ENCODE measurements at places on chromosomes 7 and 10.

DNA sequence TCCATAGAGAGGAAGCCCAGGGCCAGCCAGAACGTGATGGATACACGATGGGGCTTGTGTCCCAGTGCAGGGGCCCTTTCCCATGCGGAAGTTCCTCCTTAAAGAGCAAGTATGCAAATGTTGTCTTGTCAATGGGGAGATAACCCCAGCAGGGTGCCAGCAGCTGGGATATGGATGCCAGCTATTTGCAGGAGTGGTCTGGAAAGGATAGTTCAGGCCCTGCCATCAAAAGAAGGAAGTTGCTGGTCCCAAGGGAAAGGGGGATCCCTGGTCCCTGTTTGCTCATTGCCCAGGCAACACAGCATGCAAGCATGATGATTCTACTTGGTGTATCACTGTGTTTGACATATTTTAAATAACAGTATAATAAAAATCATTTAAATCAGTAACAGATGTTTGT is 73.1 kb upstream of the HECW1 start:
- no peak for DNase-seq

GRCh38 chr7:36096460-36097095 is 56.5 kb upstream of the EEPD1 start:
- no peak for DNase-seq

DNA sequence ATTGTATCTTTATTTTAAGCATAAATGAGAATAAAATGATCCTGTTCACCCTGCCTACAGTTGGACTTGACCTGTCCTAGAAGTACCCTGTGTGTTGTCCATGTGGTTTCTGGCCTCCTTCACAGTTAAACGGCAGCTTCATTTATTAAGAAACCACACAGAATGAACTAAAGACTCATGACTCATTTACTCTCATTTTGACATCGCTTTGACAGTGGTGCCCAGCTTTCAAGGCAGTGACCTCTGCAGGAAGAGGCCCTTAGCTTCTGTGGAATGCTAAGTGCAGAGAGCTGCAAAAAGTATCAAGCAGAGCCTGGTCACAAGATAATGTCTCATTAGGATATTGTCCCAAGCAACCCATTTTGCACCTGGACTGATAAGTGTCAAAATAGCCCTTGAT is 93.4 kb downstream of the AVL9 start:
- peak; percentile 62 for DNase-seq

GRCh38 chr7:105325216-105325904 is 63.4 kb downstream of the SRPK2 start:
- DNase-seq = no peak

GRCh38 chr10:60853107-60853506 is 74.8 kb downstream of the CDK1 start:
- no peak for DNase-seq

GRCh38 chr10:114276066-114276465 is 37.0 kb downstream of the VWA2 start:
- DNase-seq = no peak

DNA sequence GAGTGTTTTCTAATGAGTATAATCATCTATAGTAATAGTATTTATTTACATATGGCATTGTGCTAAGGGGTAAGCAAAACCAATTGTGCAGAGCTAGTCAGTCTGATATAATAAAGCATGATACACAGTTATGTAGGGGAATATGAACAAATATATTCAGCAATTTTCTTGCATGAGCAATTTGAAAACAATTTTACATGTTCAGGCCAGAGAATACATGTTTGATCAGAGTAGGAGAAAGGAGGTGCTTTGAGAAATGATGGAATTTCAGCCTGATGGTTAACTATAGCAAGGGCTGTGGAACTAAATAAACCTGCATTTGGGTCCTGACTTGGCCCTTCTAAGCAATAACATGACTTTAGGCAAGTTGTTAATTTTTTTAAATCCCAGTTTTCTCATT is 214.5 kb downstream of the TWIST1 start:
- no peak for DNase-seq

DNA sequence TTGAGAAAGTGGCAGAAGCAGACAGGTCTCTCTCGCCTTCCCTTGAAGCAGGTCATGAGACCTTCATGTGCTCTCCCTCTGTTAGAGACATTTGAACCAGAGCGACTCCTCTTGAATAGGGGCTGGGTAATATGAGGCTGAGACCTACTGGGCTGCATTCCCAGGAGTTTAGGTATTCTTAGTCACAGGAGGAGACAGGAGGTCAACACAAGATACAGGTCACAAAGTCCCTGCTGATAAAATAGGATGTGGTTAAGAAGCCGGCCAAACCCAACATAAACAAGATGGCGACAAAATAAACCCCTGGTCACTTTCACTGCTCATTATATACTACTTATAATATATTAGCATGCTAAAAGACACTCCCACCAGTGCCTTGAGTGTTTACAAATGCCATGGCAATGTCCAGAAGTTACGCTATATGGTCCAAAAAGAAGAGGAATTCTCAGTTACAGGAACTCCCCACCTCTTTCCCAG is 43.5 kb upstream of the MSRB2 start:
- no peak for DNase-seq

GRCh38 chr7:153389261-153389660 is 629.7 kb downstream of the ACTR3B start:
- no peak for DNase-seq

- DNase-seq = no peak
Measured at GRCh38 chr10:93272884-93273675, 199.4 kb downstream of the CYP26A1 start.

GRCh38 chr10:101092881-101093354 is 31.1 kb downstream of the KAZALD1 start:
- DNase-seq = no peak

DNA sequence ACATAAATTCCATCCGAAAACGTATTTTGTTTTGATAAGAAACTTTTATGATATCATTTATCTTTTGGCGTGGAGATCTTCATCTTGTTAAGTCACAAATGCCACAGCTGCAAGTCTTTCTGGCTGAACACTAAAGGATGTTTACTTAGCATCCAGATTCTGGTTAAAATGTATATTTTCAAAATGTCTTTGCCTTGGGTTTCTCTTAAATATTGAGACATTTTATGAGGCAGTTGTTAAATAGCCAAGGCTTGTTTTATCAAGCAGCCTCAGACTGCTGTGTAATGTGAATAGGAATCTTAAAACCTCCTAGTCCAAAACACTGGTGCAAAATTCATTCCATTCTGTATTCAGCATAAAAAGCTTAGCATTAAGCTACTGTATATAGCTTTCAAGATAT is 136.3 kb upstream of the FZD1 start:
- no peak for DNase-seq

DNA sequence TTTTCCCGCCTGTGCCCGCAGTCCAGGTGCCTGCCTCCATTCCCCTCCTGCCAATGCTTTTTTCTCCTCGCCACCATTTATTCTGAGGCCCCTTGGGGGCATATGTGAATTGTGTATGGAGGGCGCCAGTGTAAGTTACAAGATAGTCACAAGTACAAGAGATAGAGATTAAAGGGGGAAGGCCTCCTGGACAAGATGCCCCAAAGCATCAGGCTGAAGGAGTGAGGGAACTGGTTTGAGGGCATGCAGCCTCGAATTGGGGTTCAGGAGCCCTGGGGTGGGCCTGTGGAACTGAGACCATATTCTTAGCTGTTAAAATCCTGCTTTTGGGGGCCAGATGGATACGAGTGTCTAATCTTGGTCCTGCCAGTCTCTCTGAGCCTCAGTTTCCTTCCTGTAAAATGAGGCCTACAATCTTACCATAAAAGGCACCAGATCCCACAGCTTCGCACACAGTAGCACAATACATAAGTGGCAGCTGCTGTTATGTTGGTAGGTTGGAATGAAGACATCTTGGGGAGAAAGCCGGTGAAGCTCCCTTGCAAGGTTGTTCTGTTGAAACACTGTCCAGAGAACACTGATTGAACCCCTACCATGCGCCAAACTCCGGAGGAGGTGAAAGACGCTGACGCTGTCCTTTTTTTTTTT is 545 bp upstream of the COMTD1 start:
- no peak for DNase-seq

DNA sequence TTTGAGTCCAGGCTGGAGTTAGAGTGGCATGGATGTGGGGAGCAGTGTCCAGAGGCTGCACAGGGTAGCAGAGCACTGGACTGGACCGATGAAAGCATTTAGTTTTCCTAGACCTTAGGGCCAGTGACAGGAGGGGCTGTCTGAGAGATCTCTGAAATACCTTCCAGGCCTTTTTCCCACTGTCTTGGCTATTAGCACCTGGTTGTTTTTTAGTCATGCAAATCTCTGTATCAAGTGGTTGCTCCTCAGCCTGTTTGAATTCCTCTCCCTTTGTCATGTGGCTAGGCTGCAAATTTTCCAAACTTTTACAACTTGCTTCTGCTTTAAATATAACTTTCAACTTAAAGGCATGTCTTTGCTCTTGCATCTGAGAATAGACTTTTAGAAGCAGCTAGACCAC is 504.3 kb upstream of the VSTM2A start:
- DNase-seq = no peak

GRCh38 chr10:100826983-100827818 is 81.8 kb downstream of the PAX2 start:
- DNase-seq = no peak

- DNase-seq = no peak
Measured at GRCh38 chr7:288671-289101, 1.3 kb upstream of the FOXL3 start.

DNA sequence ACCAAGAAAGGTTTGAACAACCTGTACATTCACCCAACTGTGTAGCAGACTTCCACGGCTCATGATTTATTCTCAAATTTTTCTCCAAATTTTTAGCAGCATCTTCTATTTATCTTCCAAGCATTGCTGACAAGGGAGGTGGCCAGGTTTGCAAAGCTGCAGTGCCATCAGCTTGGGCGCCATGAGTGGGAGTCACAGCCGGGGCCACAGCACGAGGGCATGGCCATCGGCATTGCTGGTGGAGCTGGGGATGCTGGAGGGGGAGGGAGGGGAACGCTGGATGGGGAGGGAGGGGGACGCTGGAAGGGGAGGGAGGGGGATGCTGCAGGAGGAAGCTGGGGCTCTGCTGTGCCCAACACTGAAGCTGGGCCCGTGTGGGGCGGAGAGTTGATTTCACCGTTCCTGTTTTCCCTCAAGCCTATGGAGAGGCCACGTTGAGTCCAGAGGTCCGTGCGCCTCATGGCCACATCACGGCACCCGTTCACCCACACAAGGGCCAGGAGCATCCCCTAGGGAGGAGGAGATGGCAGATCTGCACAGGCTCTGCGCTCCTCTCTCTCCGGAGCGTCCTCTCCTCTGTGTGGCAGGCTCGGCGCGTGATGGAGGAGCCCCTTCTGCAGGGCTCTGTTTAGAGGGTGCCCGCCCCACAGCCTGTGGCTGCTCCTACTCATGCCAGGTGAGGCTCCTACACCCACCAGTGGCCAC is 520.2 kb downstream of the DNAJB6 start:
- DNase-seq = no peak

DNA sequence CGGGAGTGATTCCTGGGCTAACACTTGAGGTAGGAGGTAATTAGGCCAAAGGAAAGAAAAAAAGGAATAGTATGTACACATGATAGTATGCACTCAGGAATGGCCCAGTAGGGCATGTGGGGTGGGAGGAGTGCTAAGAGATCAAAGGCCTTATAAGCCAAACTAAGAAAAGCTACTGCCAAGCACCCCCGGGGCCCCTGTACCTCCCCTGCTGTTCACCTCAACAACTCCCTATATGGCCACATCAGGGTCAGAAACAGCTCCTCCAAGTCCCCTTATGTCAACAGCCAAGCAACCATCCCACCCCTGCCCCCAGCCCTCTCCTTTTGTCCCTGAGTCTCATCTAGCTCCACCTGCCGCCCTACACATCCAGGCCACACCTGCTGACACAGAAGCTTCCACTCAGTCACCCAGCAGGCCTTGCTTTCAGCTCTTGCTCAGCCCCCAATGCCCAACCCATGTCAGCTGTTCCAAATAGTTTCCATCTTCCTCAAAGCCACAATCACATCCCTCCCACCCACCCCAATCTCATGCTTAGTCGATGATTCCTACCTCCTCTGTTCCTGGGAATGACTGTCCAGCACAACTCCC is 80.2 kb downstream of the SORBS1 start:
- peak; percentile 20 for DNase-seq

GRCh38 chr10:14837757-14838581 is at the start of the genes CDNF, HSPA14 and MSANTD7:
Gene CDNF (minus strand): TSS chr10:14838037. CDS start chr10:14837946, 91 bp downstream.
Gene HSPA14 (plus strand): TSS chr10:14838306. CDS start chr10:14838403, 97 bp downstream.
Gene MSANTD7 (plus strand): TSS chr10:14838306. CDS start chr10:14842285, 3,979 bp downstream.
- DNase-seq = peak; percentile 97

DNA sequence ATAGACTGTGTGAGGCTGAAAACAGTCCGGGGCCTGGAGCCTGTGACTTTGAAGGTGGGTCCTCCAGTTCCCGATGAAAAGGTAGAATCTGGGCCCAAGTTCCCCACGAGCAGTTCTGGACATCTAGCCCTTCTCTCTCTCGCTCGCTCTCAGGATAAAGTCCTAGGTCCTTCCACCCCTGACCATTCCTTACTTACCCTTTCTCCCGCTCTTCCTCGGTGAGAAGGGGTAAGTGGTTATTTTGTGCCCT is 713 bp downstream of the IMMP2L start:
- no peak for DNase-seq

- DNase-seq = no peak
Measured at GRCh38 chr10:98748298-98748697, 301.6 kb upstream of the HPS1 start.

DNA sequence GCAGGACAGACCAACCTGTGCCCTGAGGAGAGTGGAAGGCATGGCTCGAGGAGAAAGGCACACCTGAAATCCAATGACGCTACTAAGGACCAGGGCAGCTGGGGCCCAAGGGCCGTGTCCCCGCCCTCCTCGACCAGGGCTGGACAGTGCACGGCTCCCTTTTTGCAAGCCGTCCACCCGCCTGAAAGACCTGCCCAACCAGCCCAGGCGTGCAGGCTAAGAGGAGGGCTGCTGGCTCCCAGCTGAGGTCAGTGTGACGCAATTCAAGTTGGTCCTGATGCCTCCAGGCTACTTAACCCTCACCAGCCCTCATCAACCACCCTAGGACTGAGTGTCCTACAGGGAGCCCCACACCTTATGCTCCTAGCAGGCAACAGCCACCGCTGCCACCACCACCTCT is 69.3 kb downstream of the DLG5 start:
- no peak for DNase-seq

- DNase-seq = no peak
Measured at GRCh38 chr7:16697507-16698199, 51.7 kb downstream of the BZW2 start.

DNA sequence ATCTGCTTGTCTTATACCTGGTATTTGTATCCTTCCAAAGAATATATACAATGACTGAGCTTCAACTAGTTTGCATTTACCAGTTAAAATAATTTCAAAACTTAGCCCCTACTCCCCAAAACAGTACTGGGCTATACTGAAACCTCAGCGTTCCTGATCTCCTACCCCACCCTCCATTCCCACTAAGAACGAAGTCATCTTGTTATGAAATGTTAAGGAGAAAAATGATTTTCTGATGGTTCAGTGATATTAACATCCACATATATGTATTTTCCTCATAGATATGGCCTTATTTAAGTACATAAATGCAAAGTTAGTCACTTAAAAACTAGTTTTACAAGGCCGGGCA is 28.9 kb upstream of the ANAPC16 start:
- no peak for DNase-seq

- peak; percentile 27 for DNase-seq
Measured at GRCh38 chr10:100186253-100187212, 704 bp upstream of the ERLIN1 start.

GRCh38 chr10:15627617-15628196 is 92.0 kb downstream of the ITGA8 start:
- no peak for DNase-seq

GRCh38 chr7:106729720-106730385 is 68.9 kb upstream of the CCDC71L start:
- DNase-seq = no peak
